ENCODE measurements at places on chromosomes 1 and 21.

- no peak for DNase-seq
These were observed 713.8 kb downstream of the KCNT2 start for GRCh38 chr1:195894411-195894810.

DNA sequence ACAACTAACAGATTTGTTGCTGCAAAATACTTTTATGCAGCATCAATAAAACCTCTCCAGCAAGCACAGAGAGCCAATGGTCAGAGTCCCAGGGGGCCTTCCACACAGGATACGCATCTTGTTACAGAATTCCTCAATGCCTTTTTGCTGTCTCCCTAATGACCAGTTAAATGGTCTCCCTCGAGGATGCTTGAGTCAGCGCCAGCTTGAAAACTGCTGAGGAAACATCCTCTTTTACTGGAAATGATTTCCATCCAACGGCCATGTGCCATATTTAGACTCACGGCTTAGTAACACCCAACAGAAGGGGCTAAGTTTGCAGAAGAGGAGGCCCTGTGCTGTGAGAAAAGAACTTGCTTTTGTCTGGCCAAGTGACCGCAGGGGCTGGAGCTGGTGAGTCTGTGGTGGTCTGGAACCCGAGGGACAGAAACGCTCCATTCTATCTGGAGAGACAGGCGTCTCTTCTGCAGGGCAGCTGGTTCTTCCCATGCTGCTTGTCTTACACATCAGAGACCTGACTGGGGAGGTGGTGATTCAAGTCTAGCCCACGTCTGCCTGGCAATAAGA lies 496.4 kb downstream of the SETD4 start:
- DNase-seq, result peak; percentile 99

GRCh38 chr1:12511516-12512468 lies 106.2 kb downstream of the DHRS3 start:
- DNase-seq, result no peak

DNA sequence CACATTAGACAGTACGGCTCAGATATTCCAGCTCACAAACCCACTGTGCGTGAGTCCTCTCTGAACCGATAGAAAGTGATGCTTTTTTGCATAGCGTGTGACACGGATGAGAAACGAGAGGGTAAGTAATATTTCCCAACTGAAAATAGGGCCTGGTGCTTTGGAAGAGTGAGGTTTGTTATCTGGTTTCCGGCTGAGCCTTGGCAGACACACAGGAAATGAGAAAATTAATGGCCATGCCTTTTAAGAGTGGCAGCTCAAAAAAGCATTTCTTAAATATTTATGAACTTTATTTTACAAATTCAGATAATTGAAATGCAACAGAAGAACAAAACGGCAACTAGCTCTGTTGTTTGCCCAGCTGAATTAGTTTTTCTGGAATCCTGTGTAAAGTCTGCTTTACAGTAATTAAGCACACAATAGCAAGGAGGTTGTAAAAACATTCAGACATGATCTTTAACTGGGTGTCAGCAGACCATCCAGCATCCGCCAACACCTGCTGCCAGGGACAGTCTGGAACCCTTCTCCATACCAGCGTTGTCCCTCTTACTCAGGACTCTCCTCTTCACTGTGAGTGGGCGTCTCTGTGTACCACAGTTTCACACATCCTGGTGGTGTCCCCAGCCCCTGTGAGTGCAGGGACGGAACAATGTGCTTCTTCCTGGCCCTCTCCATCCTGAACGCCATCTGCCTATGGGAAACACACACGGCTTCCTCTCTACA lies 155.4 kb downstream of the PGBD5 start:
- no peak for DNase-seq

- no peak for DNase-seq
These were observed 24.8 kb upstream of the ALDH4A1 start for GRCh38 chr1:18927082-18927653.

GRCh38 chr1:115980998-115981993 lies 5.0 kb downstream of the SLC22A15 start:
- no peak for DNase-seq

DNA sequence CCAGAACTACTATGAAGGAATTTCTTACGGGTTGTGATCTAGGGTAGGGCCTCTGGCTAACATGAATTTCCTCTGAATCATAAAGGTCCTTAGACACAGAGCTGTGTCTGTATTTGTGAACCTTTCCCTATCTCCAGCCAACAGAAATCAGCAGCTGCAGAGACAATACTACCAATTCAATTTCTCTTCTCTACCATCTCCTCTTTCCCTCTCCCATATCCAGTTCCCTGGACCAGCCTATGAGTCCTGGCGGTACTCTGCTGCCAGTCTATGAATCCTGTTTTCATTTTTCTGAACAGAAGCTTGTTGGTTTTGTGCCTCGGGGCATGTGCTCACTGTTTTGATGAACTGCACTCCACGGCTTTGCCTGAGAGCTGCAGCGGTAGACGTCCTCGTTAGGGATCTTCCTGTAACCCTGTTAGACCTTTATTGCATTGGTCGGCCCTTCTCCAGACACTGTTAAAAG lies 458.0 kb upstream of the VAMP3 start:
- DNase-seq, result no peak

GRCh38 chr1:161091796-161092507 lies 2.6 kb upstream of the NECTIN4 start:
- DNase-seq, result no peak

- DNase-seq, result no peak
These were observed 6.8 kb upstream of the KIAA1614 start for GRCh38 chr1:180905927-180906326.

- DNase-seq, result no peak
These were observed 50.8 kb upstream of the WNT2B start for GRCh38 chr1:112457955-112458354.

- DNase-seq, result peak; percentile 92
These were observed 88.9 kb downstream of the AK5 start for GRCh38 chr1:77370583-77371306.

DNA sequence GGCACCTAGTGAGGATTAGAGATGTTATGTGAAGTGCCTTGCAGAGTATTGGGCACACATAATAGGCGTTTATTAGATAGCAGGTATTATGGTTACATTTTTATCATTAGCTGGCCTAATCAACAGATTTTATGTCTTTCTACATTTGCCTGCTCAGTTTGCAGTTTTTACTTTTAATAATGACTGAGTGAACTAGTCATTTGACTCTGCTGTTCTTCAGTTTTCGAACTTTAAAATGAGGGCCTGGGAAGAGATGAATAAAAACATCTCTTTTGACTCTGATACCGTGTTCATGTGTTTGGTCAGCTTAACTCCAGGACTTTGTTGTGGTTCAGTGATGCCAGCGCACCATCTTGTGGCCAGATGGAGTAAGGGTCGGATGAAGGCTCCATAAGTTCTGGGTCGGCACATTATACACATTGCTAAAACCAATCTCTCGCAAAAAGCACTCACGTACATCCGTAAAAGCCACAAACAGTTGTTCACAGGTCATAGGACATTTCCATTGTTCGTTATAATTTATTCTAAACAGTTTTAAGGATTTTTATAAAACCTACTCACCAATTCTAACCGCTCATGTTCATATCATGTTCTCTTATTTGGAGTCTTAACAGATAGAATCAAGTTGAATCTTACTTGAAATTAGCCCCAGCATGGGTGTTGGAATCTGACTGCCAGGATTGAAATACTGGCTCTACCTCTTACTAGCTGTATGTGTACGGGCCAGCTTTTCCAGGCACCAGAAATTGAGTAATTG lies 78.4 kb upstream of the GPR88 start:
- DNase-seq, result peak; percentile 26

DNA sequence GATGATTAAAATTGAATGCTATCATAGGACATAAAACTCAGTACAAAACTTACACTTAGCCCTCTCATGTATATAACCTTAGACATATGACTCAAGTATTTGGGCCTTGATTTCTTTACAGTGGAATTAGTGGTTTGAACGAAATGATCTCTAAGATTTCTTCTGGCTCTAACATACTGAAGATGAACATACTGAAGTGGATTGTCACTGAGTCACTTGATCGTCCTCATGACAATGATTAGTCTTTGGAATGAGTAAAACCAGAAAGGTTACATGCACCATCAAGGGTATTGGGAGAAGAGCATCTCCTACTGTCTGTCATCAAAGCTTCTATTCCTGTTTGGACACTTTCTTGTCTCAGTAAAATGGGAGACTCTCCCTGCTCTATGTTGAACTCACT lies 17.4 kb downstream of the FMN2 start:
- no peak for DNase-seq

GRCh38 chr1:209838537-209838936 lies 10.8 kb downstream of the UTP25 start:
- DNase-seq, result no peak

DNA sequence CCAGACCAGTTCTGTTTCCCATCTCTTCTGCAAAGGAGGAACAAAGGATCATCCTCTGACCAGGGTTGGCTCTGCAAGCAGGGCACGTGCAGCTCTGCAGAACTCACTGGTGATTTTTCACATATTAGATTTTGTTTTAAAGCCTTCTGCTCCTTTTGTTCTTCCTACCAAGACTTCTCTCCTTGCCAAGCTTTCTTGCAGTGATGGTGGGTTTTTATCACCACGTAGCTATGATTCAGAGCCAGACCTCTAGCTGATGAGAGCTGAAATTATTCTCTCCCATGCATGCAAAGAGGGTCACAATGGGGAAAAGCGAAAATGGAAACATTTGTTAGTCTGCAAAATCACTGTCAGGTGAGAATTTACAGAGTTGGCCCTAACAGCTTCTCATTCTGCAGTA lies 225.2 kb downstream of the KCNH1 start:
- DNase-seq, result no peak

- DNase-seq, result no peak
These were observed 2.5 kb downstream of the CDC42BPA start for GRCh38 chr1:227315629-227316346.

DNA sequence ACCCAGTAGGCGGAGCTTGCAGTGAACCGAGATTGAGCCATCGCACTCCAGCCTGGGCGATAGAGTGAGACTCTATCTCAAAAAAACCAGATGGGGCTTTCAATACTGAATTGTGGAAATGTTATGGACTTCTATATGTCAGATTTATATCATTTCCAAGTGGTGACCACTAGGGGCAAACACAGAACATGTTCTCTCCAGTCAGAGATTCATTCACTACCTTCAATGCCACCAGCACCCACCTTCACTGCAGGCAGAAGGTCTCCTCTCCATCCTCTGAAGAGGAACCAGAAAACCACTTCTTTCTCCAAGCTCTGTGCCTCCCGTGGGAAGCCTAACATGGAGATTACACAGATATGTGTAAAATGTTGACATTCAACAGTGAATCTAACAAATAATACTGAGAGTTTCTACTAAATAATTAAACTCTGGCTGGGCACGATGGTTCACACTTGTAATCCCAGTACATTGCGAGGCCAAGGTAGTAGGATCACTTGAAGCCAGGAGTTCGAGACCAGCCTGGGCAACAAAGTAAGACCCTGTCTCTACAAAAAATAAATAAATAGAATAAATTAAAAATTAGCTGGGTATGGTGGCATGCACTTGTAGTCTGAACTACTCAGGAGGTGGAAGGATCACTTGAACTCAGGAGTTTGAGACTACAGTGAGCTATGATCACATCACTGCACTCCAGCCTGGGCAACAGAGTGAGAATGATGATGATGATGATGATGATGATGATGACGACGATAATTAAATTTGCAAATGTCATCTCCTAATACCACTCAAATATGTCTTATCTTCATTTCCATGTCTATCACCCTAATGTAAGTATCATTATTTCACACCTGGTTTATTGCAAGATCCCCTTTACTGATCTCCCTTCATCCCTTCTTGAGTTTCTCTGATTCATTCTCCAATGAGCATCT lies 151.1 kb downstream of the ZNF281 start:
- no peak for DNase-seq

GRCh38 chr1:1179983-1180861 lies 6.5 kb downstream of the TTLL10 start:
- DNase-seq, result no peak

DNA sequence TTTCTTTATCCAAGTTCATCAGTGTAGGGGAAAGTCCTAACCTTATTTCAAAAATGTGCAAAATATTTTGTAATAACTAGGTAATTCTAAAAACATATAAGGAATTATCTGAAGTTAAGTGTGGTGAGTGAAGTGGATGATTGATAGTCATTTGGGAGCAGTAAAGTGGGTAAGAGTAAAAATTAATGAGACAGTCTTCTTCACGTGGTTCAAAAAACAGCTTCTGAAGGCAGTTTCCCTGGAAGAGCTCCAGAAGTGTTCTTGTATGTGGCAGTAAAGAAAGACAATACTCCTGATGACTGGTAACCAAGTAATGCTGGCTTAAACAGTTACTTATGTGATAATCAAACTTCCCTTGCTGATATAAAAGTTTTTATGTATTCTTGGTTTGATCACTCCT lies 50.3 kb downstream of the LEPR start:
- DNase-seq, result no peak

- no peak for DNase-seq
These were observed 409.2 kb upstream of the PLXNA2 start for GRCh38 chr1:208653426-208653825.

DNA sequence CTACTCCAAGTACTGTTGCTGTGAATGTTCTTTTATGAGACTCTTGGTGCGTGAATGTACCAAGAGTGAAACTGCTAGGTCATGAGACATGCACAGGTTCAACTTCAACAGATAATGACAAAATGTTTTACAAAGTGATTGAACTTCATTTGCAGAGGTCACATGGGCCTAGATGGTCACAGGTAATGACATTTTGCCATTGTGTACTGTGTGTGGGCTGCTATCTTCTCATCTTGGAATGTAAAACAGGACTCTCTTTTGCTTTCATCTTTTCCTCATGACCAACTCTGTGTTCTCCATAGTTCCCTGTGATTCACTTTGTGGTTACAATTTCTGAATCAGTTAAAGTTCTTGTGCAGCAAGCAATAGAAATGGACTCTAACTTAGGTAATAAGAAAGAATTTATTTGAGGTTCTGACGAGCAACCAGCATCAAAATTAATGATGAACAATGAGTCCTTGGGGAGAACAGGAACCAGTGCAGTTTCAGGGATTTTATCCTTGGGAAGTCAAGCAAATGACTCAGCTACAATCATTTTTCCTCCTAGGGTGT lies 16.2 kb upstream of the TSNAX start:
- peak; percentile 49 for DNase-seq

DNA sequence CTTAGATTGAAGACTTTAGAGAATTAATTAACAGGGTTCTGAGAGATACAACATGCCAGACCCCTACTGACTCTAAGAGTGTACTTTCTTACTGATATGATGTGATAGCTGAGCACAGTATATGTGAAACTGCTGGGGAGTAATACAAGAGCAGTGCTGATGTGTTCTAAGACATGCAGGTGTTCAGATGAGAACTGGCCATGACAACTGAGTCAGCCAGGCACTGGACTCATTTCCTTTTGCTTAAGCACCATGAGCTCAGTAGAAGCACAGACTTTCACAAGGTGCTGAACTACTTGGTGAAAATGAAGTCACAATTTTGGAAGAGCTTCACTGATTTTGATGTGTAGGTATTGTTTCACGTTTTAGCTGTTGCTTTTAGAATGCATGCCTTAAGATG lies 15.9 kb upstream of the POGZ start:
- no peak for DNase-seq

DNA sequence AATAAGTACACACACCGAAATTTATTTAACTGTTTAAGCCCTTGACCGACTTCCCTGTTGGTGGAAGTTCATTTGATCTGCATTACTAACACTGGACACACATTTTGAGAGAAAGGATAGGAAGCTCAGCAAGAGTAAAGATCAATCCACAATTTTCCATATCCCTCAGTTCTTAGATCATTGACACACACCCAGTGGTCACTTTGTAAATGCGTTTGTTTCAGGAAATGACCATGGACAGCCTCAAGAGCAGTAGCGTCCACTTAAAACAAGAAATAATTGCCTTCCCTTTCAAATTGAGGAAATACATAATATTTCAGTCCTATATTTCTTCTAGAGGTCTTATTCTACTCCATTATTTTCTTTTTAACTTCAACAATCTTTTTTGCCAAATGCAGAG lies 511.5 kb upstream of the PTBP2 start:
- no peak for DNase-seq
